Stimulated activated CD4-positive, alpha-beta T cell treated with anti-CD3 and anti-CD28 coated beads, Interleukin-2, amount 100 ng/mL, for 24 hours (primary cell): ENCODE measurements at places on chromosomes 3 and 15.

GRCh38 chr3:102346897-102347296 lies 87.9 kb upstream of the ZPLD1 start:
- no peak for DNase-seq

- DNase-seq: no peak
Measured at GRCh38 chr15:50251638-50252182, 13.8 kb downstream of the HDC start.

DNA sequence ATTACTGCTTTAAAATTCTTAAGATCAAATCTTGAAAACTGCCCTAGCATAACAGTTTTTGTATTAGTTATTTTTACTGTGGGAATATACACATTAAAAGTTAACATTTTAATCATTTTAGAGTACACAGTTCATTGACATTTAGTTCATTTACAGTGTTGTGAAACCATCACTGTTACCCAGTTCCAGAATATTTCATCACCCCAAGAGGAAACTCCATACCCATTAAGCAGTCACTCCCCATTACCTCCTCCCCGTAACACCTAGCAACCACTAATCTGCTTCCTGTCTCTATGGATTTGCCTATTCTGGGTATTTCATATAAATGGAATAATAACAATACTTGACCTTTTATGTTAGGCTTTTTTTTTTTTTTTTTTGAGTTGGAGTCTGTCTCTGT lies 164.1 kb upstream of the LRRFIP2 start:
- no peak for DNase-seq

- no peak for DNase-seq
Measured at GRCh38 chr3:45464336-45465170, 76.2 kb downstream of the LARS2 start.

DNA sequence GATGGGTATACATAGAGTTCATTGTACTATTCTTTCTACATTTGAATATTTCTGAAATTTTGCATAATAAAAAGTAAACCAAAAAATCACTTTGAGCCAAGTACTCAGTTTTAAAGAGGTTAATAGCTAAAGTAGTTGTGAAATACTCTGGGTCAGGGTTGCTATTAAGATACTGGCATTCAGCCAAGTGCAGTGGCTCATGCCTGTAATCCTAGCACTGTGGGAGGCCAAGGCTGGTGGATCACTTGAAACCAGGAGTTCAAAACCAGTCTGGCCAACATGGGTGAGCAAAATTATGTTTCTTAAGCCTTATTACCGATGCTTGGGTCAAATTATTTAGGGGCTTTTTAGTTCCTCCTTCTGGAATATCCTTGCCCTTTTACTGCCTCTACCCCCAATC lies 122.0 kb upstream of the MELTF start:
- no peak for DNase-seq

- no peak for DNase-seq
Measured at GRCh38 chr15:92322566-92323355, 70.9 kb upstream of the ST8SIA2 start.

DNA sequence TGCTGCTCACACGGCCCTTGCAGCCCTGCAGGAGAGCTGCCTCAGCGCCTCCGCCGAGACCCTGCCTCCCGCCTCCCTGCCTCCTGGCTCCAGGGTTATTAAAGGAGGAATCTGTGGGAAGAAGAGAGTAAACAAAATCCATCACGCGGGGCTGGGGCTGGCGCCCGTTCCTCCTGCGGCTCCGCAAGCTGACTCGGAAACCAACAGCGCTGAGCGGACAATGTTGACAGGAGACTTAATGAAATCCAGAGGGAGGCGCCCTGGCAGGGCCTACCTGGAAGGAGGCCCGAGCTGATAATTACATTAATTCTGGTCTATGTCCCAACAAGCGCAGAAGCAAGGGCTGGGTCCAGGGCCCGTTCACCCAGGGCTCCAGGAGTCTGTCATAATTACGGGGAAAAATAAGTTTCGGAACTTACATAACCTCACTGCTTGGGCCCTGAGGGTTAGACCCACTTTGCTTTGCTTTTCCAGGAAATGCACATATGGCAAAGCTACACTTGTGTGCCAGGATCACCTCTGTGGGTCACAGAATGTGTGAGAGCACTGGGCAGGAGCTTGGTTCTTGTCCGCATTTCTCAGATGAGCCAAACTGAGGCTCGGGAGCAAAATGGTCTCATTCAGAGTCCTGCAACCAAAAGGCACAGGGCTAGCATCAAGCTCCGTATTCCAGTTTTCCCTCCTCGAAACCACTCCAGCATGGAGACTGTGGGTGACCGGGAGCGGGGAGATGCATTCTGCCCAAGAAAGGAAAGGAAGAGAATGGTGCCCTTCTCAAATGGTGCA lies 43.8 kb upstream of the SLC6A6 start:
- no peak for DNase-seq

DNA sequence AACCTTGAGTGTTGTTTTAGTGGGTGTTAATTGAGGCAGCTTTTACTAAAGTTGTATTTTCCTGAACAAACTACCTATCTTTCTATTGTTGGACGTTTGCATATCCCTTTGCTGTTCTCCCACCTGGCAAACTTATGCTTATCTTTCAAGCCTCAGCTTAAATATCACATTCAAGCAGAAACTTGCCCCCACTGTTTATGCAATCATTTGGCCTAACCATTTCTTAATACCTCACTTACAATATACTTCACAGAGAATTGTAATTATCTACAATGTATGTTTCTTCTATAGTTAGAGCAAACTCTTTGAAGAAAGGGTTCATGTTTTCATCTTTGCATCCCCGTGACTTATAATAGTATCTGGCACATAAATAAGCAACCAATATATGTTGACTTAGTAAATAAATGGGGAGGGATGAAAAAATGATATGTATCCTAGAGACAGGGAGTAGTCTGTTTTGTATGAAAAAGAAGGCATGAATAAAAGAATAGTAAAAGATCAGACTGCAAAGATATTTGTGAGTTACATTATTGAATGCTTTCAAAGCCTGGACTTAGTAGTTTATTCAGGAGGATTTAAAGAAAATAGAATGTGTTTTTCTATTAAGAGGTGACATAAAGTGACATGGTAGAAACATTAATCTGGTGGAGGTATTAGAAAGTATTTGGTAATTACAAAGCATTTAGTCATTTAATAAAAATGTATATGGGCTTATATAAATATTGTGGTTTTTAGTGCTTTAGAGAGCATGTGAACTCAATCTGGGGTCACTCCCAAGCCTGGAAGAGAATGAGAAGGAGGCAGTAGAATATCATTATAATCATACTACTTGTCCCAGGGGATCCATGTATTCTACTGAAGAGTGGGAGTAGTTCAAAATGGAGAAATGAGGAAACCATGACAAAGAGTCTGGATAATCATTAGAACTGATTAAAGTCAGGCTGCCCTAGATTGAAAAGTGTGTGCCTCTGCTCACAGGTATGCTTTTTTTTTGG lies 60.0 kb upstream of the DCBLD2 start:
- DNase-seq: no peak

DNA sequence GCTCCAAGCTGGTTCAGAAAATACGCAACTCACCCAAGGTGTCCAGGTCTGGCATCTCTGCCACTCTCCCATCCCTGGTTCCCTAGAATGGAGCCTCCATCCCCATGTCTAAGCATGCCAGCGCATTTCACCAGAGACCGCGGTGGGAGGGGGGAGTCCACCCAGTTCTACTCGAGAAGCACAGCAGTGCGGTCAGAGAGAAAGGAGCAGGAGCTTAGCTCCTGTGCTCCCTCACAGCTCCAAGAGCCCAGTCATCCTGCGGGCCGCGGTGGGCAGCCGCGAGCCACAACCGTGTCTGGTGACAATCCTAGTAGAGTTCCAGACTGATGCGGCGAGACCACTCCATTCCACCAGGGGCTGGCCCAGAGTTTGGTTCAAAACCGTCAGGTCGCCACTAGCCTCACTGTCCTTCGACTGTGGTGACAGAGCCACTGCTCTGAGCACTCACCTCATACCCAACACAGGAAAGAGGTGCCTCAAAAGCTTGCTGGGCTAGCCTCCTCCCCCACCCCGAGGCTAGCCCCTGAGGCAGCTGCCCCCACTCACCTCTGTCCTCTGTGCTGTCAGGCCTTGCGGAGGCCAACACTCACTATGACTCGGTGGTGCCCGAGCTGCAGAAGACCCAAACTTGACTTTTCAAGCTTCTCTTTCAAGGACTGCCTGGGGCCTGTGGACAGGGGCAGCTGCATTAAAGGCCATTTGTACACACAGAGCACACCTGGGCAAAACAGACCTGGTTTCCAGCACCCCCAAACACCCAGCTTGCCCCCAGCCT lies 185.4 kb downstream of the XXYLT1 start:
- no peak for DNase-seq

DNA sequence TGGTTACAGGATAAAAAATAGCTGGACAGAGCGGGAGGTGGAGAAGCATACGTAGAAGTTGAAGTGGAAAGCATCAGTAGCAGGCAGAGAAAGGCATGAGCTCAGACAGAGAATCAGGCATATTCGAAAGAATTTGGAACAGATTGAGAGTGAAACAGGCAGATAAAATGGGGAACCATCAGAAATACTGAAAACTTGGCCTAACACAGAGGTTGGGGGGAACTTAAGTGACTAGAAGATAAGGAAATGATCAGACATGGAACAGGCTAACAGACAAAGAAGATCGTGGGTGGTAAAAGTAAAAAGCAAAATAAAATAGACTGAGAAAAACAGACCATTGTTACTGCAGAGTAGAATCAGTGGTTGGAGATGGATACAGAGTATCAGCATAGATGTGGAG lies 32.9 kb downstream of the GTF2E1 start:
- no peak for DNase-seq

GRCh38 chr15:100986158-100986896 lies 67.2 kb downstream of the LRRK1 start:
- no peak for DNase-seq

DNA sequence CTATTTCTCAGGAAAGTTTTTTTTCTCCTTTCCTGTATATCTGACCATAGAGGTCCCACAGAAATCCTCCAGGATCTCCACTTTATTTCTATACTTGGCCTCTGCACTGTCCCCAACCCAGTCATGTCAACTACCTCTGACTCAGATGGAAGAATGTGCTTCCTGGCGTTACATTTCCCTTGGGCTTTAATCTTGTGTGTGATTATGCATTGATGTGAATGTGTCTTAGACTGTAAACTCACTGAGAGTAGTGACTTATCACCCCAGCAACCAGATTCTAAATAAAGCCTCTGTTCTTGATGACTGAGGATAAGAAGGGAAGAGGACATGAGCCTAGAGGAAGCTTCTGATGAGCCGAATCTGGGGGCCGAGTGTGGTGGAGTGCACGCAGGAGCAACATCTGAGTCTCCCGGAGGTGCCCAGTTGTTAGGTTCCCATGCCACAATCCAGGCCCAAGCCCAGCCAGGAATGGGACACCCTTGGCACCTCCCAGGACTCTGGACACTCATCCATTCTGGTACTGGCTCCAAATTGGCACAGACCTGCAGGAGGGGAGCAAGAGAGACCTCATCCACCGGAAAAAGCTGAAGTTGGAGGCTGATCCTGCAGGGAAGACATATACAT lies 32.1 kb upstream of the HEG1 start:
- DNase-seq: no peak

DNA sequence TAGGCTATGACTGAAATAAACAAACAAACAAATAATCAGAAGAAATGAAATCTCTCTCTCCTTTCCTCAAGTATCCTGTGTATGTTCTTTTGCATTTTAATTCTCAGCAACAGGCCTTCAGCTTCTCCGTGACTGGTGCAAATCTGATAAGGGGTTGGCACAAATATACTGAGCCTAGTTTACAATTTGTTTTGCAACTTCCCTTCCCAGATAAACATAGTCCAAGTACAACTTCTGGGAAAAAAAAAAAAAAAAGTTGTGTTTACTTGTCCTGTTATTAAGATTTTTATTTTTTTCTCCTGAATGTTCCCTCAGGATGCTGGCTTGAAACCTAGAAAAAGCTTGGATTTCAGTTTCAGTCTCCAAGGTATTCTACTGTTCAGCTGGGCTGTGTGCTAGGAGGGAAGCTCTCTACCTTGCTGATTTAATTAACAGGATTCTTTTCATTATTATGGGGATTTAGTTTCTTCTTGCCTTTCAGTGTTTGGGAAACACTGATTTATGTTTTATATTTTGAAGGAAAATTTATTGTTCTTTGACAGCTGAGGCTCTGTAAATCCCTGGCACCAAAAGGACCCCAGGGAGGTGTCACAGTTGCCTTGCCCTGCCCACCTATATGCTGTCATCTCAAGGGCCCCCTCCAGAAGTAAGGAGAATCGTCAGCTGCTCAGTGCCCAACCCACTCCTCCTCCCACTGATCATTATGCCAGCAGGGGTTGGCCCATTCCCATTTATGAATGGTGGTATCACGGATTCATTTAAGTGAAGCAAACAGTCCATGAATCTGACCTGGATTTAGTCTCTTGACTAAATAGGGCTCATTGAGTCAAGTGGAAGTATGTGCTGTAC lies 185.2 kb downstream of the MEIS2 start:
- no peak for DNase-seq
